Hepatocyte (in vitro differentiated cells): ENCODE measurements at places on chromosomes 1 and 21. TPM values are rescaled to one million over a fixed set of nuclear protein-coding genes. Genes with fewer than 3 reads are reported as not detected.

Gene MTARC1
- 11.9 and 15.8 TPM in 2 replicates for polyA plus RNA-seq

DNA sequence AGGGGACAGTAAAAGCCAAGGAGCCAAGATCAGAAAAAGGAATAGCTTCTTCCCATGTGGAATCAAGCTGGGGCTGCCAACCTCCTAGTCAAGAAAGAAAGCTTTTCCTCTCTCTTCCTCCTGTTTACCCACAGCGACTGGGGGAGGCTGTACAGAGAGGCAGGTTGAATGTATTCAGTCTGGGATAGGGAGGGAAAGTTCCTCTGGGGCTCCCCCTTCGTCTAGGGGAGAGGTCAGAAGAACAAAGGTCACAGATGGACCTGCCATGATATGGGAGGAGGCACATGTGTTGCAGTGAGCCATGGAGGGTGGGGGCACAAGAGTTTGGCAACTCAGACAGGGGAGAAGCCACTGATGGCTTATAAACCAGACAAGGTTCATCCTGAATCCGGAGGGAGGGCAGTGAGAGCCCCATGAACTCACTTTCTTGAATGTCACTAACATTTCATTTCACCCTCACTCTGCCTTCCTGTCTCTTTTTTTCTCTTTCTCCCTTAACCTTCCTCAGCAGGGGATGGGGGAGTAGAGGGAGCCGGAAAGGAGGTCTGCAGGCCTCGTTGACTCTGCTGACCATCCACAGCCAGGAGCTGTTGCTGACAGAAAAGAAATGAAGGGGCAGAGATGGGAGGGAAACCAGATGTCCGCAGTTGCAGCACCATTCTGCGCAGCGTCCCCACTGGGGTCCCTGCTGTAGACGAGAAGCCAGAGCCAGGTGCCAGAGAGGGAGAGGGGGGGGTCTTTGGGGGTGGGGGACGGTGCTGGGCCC, 61.1 kb downstream of the PLXNA2 start:
- DNase-seq, result no peak

GRCh38 chr21:41765973-41766882, 624 bp downstream of the RIPK4 start:
- DNase-seq, result no peak

GRCh38 chr1:228363686-228364067, 43.0 kb downstream of the TRIM11 start:
- DNase-seq, result no peak

DNA sequence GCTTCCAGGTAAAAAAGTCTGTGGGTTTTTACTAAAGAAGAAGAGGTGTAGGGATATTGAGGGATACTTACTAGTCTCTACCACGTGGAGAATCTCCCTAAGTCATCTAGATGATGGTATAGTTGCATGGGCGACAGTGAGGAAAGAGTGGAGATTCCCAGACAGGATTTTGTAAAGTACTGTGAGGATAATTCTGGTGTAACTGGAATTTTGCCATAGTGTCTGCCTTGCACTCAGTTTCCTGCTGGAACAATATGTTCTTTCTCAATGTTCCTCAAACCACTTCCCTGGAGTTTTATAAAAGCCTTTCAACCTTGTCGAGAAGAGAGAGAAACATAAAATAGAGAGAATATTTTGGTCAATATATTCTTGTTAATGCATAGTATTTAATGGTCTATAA, 95.1 kb upstream of the WLS start:
- no peak for DNase-seq

Gene FALEC
- 0.39 TPM in 1 of 2 replicates, not detected in the other for polyA plus RNA-seq

Gene LEFTY2
- 0.55 and 1.1 TPM in 2 replicates for polyA plus RNA-seq
